ENCODE measurements at places on chromosomes 5 and 9.
A peak's percentile ranks its signal among the peaks of the same experiment; 100 is the strongest.

DNA sequence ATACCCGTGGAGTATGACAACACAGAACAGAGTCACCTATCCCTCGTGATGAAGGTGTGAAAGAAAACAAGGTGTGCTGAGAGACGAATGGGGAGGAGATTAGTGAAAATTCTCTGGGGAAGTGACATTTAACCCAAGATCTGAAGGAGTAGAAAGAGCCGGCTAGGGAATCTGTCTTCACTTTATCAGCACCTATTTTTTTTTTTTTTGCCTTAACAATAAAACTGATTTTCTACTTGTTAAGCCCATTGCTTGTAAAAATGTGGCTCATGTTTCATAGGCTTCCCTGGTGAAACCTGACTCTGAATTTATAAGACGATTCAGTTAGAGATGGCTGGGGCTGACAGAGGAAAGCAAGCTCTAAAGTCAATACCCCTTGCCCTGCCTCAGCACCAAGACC is 322.6 kb upstream of the MSX2 start:
- no peak for DNase-seq

DNA sequence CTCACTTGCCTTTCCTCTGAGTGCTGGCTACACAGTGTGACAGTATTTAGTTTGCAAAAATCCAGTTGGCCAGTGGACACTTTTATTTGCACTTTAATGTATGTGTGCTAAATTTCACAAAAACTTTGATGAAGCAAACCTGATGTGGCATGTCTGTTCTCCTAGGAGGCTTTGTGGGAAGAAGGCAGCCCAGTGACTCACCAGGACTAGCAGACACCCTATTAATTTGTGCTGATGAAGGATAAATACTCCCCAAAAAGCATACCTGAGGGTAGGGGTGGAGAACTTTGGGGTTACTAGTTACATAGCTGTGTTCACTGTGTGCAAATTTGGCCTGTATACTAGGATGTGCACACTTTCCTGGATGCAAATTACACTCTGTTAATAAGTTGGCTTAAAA is 39.3 kb upstream of the IPPK start:
- DNase-seq, result peak; percentile 43

GRCh38 chr5:9838916-9839315 is 208.8 kb upstream of the TAS2R1 start:
- no peak for DNase-seq

- DNase-seq, result peak; percentile 50
These were observed 2.8 kb upstream of the PFN3 start for GRCh38 chr5:177403102-177403791.

GRCh38 chr5:23507278-23507685 is at the start of gene PRDM9:
PRDM9 (plus strand) TSS chr5:23507609; CDS start chr5:23509034, 1,425 bp downstream.
- peak; percentile 37 for DNase-seq

DNA sequence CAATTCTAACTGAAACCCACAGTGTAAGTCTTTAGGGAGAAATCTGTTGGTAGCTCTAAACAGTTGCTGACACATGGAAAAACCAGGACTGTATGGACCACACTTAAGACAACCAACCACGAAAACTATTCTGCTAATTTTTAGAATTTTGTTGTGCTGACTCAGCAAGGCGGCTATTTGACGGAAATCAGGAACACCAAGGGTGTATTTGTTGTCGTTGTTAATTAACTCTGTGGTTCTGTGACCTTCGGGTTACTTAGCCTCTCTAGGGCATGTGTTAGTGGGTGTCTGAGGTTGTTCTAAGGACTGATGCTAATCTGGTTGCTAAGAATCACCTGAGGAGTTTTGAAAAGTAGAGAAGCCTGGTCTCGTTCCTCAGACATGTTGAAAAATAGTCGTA is 79.2 kb downstream of the ATP10B start:
- DNase-seq, result no peak

- peak; percentile 72 for DNase-seq
These were observed 2.0 kb upstream of the GCNT4 start for GRCh38 chr5:75054134-75054930.

DNA sequence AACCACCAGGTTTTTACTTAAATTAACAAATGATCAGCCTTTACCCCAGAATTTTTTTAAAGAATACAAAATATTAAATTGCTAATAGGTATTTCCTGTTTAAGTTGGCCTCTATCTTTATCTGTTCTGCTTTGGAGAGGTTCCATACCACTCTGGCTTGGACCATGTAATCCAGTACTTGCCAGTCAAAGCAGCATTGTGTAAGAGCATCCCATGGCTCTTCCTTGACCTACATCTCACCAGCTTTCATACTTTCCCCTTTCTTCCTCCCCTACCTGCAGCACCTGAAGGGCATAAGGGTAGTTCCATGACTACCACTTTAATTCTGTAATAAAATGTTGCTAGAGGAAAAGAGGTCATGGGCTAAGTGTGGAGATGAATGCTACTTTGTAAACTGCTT is 140.8 kb upstream of the MTAP start:
- DNase-seq, result peak; percentile 46

DNA sequence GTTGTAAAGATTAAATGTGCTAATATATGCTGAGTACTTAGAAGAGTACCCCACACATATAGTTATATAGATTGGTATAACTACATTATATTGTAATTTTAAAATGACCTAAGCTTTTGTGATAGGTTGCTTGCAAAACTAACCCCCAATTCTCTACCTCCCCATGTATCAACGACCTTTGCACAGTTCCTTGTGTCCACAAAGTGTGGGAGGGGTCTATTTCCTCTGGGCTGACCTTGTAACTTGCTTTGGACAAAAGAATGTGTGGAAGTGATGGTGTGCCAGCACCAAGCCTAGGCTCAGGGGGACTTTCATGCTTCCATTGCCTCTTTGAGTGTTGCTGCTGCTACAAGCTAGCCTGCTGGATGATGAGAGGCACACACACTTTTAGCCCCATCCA is 20.6 kb downstream of the C5 start:
- DNase-seq, result no peak

DNA sequence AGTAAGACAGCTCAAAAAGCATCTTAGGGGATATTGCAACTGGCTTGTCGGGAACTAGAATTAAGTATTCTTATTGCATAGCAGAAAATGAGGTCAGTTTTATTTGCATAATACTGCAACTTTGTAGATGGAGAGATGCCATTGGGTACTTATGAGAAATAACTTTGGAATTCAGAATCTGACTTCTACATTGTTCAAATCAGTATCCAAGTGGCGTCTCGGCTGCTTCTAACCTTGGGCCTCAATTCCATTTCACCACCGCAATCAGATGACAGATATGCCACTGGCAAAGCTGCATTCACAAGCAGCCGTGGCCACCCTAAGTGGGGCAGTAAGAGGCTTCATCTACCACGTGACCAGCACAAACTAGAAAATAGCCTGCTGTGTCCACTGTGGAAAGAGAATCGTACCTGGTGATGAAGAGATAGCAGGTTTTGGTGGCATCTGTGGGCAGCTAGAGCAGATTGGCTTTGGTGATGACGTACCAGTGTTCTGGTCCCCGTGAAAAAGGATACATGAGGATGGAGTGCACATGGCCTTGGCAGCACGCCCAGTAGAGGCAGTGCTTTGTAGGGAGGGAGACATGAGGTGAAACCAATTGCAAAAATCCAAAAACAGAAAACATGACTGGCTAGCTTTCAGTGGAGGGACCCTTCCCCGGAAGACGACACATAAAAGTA is 116.6 kb downstream of the KLHL3 start:
- DNase-seq, result peak; percentile 95

GRCh38 chr9:87826331-87826730 is 56.3 kb upstream of the SPATA31E1 start:
- no peak for DNase-seq

- DNase-seq, result no peak
These were observed 34.2 kb upstream of the RASGRF2 start for GRCh38 chr5:80925931-80926330.

DNA sequence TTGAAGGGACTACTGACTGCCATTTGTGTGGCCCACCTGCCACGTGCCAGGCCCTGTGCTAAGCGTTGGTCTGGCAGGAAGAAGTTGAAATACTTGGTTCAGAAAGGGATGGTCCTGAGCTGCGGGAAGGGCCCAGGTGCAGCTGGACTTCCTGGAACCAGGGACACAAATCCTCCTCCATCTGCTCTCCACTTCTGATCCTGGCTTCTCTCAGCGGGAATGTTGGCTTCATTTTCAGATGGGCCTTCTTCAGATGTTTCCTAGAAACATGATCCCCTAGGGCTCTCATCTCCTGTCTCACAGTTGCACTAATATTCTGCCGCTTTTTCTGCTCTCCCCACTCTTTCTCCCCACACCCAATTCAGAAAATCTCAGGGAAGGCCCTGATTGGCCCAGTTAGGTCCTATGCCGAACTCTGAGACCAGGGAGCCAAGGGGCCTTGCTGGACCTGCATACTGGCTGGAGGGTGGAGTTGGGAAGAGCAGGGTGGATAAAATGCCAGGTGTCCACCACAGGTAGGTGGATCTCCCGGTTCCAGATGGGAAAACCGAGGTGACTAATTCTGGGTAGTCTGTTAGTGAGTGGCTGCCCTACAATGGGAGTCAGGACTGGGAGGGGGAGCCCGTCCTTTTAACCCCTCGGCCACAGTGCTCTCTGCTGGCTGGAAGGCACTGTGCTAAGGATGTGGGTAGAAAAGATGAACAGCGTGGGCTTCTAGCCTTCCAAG is 19.4 kb downstream of the PSAT1 start:
- DNase-seq, result no peak

GRCh38 chr5:32551865-32552264 is 33.5 kb upstream of the SUB1 start:
- no peak for DNase-seq

GRCh38 chr5:108747774-108748400 is at the start of gene FER:
FER (plus strand) TSS chr5:108747897; CDS start chr5:108798183, 50,286 bp downstream.
- DNase-seq, result peak; percentile 84

DNA sequence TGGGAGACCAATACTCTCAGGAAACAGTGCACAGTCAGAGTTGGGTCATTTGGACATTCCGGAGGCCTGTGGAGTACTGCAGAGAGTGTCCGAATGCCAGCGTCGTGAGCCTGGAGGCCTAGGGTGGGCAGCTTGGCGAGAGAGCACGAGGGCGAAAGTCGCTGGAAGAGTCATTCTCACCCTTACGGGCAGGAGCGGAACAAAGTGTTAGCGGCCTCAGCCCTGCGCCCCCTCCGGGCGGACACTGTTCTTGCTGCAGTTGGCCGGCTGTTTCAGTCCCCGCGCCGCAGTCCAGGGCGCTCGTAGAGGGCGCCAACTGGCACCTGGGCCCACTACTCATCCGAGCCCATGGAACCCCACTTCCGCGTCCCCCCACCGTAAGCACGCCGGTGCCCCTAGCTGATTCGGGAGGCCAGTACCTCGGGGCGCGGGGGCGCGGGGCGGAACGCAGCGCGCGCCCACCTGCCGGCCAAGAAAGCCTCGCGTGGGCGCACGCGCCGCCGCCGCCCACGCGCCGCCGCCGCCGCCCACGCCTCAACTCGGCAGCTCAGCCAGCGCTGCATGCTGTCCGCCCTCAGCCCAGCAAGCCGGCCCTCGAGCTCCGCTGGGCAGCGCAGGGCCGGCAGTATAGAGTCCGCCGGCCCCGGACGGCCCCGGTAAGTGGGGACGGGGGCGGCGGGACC is 99.7 kb upstream of the CCL21 start:
- DNase-seq, result peak; percentile 42

DNA sequence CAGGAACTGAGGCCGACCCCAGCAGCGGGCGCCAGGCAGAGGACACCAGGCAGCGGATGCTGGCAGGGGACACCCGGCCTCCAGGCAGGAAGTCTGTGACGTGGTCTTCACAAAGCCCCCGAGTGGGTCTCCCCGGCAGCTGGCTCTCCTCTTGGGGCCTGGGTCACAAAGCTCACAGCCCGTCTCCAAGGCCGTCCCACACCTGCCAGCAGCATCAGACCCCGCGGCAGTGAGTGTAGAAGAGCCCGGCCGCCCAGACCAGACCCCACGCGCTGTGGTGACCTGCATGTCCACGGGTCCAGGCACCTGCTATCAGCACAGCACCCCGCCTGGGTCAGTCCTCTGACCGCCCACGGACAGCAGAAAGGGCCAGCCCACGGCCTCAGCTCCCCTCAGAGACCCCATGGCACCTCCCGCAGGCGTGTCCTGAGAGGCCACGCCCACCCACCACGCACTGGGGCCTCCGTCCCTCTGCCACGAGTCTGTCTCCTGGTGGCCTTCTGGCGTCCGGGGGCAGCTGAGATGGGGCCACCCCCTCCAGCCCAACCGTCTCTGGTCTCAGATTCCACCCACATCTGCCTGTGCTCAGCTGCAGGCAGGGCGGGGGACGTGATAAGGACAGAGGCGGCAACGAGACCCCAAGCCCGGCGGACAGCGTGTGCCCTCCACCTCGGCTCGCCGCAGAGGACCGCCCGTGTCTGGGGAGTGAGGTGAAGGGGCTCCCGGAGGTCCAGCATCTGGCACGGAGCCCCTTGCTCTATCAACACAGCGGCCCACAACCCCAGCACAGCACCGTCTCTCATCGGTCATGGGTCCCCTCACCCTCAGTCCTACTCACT is 34.2 kb downstream of the EXD3 start:
- DNase-seq, result no peak

All from GM23248 (cell line).